CD4-positive, alpha-beta T cell treated with Interleukin-17A for 4 hours (primary cell): ENCODE measurements at places on chromosomes 4 and X.

DNA sequence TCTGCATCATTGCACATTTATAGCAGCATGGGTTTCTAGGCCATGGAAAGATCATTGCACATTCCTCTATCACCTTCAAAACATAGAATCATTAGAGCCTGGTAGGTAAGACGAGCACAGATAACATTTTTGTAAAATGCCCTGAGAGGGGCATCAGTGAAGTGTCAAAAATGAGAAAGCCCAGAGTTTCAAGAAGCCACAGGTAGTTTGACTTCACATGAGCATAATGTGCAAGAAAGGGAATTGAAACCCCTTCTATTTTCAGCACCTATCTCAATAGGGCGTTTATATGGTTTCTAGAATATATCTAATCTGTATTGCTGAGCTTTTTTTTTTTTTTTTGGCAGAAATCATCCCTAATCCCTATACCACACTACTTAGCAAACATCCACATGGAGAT is 2441.7 kb downstream of the ARAP2 start:
- no peak for DNase-seq

DNA sequence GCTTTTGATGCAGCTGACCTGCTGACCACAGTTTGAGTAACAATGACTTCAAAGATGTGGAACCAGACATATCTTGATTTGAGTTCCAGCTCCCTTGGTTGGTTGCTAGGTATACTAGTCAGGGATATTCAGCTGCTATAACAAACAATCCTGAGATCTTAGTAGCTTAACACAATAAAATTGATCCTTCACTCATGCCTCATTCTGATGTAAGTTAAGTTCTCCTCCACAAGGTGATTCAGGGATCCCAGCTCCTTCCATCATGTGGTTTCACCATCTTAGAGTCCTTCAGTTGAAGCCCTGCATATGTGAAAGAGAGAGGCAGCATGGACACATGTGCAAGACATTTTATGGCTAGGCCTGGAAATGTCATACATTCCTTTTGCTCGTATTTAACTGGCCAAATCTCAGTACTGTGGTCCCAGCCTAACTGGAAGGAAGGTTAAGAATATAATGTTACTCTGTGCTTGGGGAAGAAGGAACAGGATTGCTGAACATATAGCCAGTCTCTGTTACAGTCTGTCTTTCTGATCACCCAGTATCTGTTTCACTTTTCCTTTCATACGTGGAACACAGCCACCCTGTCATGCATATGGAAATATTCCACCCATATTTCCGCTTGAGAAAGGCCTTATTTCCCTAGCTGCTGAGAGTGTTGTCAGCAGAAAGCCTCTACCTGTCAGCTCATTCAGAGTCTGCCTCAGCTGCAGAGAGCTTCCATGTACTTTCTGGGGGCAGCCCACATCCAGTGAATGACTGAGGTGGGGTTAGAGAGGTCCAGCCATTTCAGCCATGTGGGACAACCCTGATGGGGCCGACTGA is 7.1 kb downstream of the SMIM9 start:
- DNase-seq = no peak

DNA sequence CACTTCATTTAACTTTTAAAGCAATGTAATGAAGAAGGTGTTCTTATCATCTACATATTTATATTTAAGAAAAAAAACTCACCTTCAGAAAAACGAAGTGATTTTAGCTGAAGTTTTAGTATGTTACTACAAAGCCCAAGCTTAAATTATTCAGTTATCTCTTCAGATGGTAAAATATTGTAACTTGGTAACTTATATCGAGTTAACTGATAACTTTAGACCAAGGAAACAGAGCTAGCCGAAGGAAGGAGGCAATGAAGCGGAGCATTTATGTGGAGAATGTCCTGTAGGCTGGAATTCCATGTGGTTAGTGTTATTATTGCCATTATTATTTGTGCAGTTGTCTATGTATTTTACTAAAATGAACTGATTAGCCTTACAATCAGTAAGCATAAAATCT is 1102.1 kb upstream of the LCORL start:
- no peak for DNase-seq

DNA sequence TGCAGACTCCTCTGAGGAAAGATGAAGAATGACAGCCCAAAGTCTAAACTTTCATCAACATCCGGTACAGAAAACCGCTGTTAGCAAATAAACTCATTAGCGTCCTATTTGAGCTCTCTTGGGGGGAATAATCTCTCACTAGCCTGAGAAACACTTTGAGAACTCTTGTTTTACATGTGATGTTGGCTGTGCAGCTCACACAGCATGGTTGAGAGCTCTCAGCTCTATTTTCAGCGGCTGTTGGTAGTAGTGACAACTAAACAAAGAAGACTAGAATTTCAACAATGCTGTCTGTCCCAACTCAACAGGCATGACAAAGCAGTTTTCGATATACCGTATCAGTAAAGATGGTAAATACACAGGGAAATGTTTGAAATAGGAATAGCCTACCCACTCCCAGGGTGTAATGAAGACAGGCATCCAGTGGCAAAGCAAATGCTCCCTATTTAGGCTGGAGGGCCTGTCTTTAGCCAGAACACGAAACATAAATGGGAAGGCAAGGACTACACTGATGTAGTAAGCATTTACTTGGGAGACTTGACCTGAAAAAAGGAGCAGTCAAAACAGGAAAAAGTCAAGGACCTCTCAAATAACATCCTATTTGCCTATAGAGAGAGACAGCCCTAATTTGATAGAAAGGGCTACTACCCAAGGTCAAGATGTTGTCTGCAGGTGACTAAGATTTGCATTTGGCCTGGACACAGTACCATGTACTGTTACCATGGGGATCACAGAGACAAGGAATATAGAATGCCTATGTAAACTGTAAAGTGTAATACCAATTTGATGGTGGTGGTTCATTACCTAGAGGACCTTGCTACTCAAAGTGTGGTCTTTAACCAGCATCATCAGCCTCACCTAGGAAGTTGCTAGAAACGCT is 60.4 kb downstream of the PPEF2 start:
- DNase-seq = no peak

- DNase-seq = no peak
These were observed 255.3 kb upstream of the TEX13A start for GRCh38 chrX:105475801-105476200.
